ENCODE measurements at places on chromosomes 4 and X. TPM values are rescaled to one million over a fixed set of nuclear protein-coding genes. Genes with fewer than 3 reads are reported as not detected.

Gene TMSB15A
- 0.44 TPM for total RNA-seq

Gene POU3F4
- total RNA-seq = not detected

Gene SERPINA7
- total RNA-seq = not detected

Gene TRMT10A
- total RNA-seq = 8.8 TPM

Gene KLHL13
- 2.2 TPM for total RNA-seq

Gene ZMYM3
- total RNA-seq = 22.9 TPM

Gene PAGE5
- total RNA-seq = not detected

Gene CXorf66
- total RNA-seq = not detected

Gene TEX13D
- not detected for total RNA-seq

Gene KCNE5
- total RNA-seq = 0.14 TPM

Gene SAGE1
- total RNA-seq = not detected

Gene NAA11
- not detected for total RNA-seq

Gene CSAG1
- total RNA-seq = not detected

Gene BEX3
- 31.4 TPM for total RNA-seq

Gene EFHC2
- total RNA-seq = 0.34 TPM

Gene MAGED4
- 0.97 TPM for total RNA-seq

Gene QRFPR
- total RNA-seq = not detected

Gene NMU
- total RNA-seq = 0.90 TPM

Gene ZC4H2
- 12.6 TPM for total RNA-seq

Gene UNC5C
- total RNA-seq = not detected

Gene CPEB2
- 3.0 TPM for total RNA-seq

Gene CRLF2
- total RNA-seq = 0.52 TPM

Gene BMPR1B
- not detected for total RNA-seq
